ENCODE measurements at places on chromosomes 11 and 22. TPM values are rescaled to one million over a fixed set of nuclear protein-coding genes. Genes with fewer than 3 reads are reported as not detected.
A peak's percentile ranks its signal among the peaks of the same experiment; 100 is the strongest.

DNA sequence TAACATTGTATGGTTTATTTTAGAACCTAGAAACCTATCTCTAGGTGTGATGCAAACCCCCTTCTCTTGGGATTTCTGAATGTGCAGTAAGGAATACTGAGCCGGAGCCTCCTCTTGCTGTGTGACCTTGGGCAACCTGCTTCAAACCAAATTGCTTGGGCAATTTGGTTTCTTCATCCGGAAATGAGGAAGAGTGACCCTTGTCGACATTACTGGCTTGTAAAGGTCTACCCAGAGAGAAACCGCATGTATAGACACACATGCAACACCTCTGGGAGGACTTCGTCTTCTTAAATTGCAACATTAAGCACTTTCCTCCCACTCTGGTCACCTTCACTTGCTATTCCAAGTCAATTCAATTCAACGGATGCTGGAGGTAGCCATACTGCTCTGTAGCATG is 19.6 kb upstream of the TP53I11 start:
- no peak for DNase-seq

GRCh38 chr11:105937738-105938137 is 84.3 kb downstream of the MSANTD4 start:
- DNase-seq = no peak

Gene MUC6
- total RNA-seq = not detected

Gene MRGPRX3
- not detected for total RNA-seq

- no peak for DNase-seq
Observed at GRCh38 chr22:29617922-29618629, 14.6 kb downstream of the NF2 start.

DNA sequence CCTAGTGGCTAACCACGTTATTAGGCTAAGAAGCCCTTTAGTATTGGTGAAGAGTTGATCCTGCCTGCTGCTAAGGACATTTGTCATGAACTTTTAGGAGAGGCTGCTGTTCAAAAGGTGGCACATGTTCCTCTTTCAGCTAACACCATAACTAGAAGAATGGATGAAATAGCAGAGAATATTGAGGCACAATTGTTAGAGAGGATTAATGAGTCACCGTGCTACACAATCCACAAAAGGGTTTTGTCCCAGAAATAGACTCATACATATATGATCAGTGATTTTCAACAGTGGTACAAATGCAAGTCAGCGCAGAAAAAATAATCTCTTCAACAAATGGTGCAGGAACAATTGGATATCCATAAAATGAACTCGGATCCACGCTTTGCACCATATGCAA is 7.0 kb upstream of the MSANTD2 start:
- DNase-seq = no peak

GRCh38 chr11:23112987-23113886 is 253.0 kb upstream of the CCDC179 start:
- no peak for DNase-seq

GRCh38 chr11:119306373-119306890 is 10.5 kb downstream of the MCAM start:
- DNase-seq = no peak

- no peak for DNase-seq
Observed at GRCh38 chr11:119771172-119771770, 42.3 kb upstream of the NECTIN1 start.

DNA sequence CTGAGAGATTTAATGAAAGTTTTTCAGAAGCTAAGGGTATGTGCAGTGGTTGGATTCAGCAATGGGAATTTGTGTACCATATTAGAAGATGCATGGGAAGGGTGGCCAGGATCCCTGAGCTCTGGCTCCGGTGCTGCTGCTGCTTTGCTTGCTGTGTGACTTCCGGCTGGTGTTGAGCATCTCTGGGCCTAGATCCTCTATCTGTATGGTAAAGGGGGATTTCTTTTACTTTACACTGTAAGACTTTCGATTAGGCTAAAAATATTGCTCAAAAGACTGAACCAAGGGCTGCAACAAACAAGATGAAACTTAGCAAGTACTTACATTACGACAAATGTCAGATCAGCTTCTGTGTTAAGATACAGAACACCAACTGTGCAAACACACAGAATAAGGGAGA is 39.1 kb downstream of the XRRA1 start:
- no peak for DNase-seq

DNA sequence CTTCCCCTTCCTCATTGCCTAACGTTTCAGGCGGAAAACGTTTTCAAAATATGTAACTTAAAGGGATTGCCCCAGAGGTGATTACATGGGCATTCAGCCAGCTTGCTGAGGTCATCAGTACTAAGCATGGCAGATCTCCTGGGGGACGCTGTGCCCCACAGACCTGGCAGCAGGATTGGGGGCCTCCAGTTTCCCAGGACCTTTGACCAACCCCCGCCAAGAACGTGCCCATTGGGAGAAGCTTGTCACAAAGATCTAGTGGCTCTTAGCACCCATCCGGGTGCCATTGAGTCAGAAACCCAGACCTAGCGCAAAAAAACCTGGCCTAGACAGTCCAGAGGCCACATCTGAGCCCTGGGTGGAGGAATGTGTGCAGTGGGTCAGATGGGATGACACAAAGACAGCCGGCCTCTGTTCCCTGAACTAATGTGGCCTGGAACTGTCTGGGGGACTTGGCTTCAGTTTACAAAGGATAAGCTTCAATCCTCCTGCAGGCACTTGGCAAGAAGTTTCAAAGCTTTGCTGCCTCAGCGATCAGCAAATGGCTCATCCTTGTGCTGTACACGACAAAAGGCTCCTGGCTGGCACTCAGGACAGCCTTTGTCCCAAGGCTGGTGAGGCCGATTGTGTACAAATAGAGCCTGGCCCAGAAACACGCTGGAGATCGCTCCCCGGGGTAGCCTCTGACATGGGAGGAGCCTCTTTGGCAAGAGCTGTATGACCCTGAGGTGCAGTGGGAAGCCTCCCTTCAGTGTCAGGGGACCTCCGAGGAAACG is 9.5 kb downstream of the C1QTNF6 start:
- DNase-seq = peak; percentile 8

GRCh38 chr22:39221999-39222686 is 22.6 kb downstream of the PDGFB start:
- no peak for DNase-seq

GRCh38 chr11:59899532-59899931 is 20.9 kb downstream of the OOSP3 start:
- no peak for DNase-seq

Gene PGA3
- not detected for total RNA-seq

- DNase-seq = no peak
Observed at GRCh38 chr11:532986-533585, 2.3 kb downstream of the HRAS start.

Gene OR4A16
- total RNA-seq = not detected

Gene GLYAT
- total RNA-seq = not detected

GRCh38 chr11:66331542-66332370 is 4.5 kb downstream of the RIN1 start:
- DNase-seq = peak; percentile 27

DNA sequence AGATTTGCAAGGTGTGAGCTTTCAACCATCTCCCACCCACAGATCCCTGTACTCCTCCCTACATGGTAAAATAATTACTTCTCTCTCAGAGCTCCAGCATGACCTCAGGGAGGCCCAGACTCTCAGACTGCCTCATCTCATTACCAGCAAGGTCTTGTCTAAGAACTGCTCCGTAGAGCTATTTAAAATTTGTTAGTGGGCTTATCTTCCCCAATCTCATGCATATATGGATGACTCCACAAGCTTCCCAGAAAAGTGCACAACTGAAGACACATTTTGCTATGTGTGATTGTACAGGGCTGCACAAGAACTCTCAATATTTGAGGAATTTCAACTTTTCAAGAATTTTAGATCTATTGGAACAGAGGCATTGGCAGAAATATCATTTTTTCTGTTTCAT is 230.3 kb downstream of the CSNK2A3 start:
- DNase-seq = no peak

Gene IGLL1
- total RNA-seq = not detected

DNA sequence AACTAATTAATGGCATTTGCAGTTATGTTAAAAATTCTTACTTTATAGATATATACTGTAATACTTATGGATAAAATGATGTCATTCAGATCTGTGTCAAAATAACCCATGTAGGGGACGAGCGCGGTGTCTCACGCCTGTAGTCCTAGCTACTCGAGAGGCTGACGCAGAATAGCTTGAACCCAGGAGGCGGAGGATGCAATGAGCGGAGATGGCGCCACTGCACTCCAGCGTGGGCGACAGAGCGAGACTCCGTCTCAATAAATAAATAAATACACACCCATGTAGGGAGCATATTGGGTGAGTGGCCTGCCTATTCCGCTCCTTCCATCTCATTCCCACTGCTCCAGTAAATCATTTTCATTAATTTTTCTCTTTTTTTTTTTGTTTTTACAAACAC is 7.1 kb downstream of the SNU13 start:
- DNase-seq = no peak

DNA sequence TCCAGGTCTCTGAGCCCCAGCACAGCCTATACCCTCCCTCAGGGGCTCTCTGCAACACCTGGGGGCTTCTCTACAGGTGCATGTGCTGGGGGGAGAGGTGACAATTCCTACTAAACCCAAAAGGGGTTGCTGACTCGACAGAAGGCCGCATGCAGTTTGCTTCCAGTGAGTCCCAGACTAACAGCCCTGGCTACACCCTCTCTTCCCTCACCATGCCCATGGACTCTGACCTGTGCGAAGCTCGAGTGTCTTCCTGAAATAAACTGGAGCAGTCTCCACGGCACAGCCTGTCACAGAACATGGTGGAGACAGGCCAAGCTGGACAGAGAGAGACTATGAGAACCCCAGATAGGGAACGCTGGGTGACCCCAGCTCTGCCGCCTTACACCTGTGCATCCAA is 16.6 kb downstream of the PLEKHA7 start:
- no peak for DNase-seq

- DNase-seq = no peak
Observed at GRCh38 chr11:95426823-95427462, 195.9 kb upstream of the SESN3 start.

Gene SCARF2
- total RNA-seq = 1.5 TPM

Gene MYEOV
- not detected for total RNA-seq

GRCh38 chr11:111186308-111186915 is 59.1 kb upstream of the POU2AF2 start:
- no peak for DNase-seq

DNA sequence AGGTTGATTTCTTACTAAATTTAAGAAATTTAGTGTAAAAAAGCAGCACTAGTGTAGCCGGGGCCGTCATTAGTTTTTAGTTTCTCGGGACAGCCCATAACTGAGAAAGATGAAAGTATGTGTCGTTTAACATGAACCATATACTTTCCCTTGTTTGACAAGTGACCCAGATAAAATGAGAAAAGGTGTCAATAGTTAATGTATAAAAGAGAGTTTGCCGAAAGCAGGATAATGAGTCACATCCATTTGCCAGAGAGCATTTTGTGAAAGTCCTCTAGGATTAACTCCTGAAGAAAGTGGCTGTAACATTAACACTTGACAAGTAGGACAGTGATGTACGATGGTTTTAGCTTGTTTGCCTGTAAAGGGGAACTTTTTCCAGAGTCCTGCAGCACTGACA is 13.5 kb downstream of the OR52K1 start:
- DNase-seq = no peak

Gene RAG2
- not detected for total RNA-seq

DNA sequence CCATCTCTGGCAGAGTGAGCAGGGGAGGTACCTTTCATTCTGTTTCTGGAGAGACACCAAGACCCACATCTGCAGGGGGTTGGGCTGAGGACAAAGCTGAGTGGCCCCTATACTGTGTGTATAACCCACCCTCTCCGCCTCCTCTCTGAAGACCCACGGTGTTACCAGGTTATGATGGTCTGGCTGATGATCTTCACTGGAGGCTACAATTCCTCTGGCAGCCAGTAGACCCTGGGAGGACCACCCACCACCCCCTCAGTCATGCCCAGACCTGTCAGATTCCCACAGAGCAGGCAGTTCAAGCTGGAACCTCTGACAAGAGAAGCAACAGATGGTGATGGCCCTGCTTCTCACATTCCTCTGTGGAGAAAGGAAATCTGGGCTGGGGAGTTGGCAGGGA is 11.4 kb upstream of the KCNJ1 start:
- peak; percentile 19 for DNase-seq

- no peak for DNase-seq
Observed at GRCh38 chr11:72860592-72860991, 46.4 kb downstream of the ATG16L2 start.

Gene C22orf31
- total RNA-seq = not detected

GRCh38 chr22:29702931-29703501 is 16.8 kb upstream of the CABP7 start:
- no peak for DNase-seq

Gene OSBPL5
- total RNA-seq = 13.2 TPM

DNA sequence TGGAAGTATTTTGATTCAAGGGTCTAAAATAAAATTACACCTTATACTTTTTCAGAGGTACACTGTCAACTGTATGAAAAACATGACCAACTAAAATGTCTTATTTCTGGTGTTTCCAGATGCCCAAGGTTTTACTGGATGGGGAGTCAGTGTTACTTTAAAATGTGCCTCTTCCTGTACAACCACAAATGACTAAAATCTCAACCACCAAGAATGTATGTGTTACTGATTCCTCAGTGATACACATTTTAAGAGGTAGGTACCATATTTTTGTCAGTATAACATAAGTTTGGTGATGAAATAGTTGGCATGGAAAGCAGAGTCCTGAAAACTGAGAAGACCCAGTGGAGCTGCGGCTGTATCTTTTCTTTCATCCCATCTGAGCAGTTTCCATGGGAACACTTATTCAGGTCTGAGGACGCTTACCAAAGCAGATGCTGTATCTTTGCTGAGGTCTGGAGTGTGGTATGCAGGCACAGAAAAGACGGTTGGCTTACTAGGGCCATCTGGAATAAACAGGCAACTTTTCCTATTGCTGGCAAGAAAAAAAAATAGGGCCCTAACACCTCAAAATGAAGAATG is 21.2 kb upstream of the TP53AIP1 start:
- no peak for DNase-seq

DNA sequence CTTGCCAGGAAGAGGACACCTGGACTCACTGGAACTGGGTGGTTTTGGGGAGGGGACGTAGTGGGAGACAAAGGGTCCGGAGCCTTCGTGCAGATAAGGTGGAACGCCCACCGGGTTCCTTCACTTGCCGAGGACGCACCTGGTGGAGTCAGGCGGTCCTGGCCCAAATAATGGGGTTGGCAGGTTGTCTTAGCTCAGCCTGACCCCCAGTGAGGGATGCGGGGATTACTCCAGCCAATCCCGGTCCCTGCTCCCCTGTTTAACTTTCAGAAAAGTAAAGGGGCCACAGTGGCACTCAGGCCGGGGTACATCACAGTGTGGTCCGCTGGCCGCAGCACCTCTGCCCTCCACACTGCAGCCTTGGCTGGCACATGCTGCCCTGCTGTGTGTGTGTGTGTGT is 18.0 kb downstream of the A4GALT start:
- DNase-seq = no peak

Gene ZNF215
- total RNA-seq = 1.1 TPM

Gene OOSP3
- total RNA-seq = not detected

DNA sequence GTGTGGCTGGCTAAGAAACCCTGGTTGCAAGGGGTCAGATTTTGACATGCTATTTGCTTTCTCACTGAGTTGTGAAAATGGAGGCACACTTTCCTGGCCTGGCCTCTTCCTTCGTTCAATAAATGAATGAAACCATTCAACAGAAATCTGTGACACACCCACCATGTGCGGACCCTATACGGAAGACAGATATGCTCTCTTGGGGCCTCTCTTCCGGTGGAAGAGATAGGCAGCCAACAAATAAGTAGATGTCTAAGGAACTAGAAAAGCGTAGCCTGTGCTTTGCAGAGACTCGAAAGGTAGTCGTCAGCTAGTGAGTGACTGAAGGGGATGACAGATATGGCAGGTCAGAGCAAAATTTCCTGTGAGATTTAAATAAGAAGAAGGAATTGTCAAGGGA is 5.3 kb downstream of the KCNQ1OT1 start:
- no peak for DNase-seq

- DNase-seq = no peak
Observed at GRCh38 chr11:66281776-66282467, 3.9 kb downstream of the CNIH2 start.

All from activated naive CD8-positive, alpha-beta T cell treated with anti-CD3 and anti-CD28 coated beads, Interleukin-2, amount 10 ng/mL, durations not matched to agents 7 days and 5 days (primary cell).